ENCODE measurements at places on chromosomes 3 and 15.

DNA sequence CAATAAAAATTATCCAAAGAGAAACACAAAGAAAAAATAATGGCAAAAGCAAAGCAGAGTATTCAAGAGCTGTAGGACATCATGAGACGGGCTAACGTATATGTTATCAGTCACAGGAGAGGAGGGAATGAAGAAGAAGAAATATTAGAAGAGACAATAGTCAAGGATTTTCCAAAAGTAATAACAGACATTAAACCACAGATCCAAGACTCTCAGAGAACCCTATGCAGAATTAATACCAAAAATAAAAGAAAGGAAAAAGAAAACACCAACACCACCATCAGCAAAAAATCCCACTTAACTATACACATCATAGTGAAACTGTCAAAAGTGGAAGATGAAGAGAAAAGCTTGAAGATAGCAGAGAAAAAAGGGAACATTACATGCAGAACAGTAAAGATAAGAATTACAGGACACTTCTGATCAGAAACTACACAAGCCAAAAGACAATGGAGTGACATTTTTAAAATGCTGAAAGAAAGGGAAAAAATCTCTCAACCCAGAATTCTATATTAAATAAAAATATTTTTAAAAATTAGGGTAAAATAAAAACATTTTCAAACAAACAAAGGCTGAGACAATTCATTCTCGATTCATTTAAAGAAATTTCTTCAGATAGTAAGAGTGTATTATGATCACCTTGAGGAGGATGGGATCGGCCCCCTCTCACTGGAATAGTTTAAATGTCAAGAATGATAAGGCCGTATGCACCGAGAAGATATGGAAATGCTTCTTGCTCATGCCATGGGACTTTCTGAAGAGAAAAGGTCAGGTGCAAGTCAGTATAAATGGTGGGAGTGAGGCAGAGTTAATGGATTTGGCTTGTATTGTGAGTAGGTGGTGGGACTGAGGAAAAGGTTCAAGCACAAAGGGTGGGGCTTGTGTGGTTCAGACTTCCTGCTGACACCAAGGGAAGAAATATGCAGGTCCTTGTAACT, 28.5 kb downstream of the TM2D3 start:
- no peak for DNase-seq

GRCh38 chr15:80107204-80107603, 45.6 kb upstream of the FAH start:
- no peak for DNase-seq

DNA sequence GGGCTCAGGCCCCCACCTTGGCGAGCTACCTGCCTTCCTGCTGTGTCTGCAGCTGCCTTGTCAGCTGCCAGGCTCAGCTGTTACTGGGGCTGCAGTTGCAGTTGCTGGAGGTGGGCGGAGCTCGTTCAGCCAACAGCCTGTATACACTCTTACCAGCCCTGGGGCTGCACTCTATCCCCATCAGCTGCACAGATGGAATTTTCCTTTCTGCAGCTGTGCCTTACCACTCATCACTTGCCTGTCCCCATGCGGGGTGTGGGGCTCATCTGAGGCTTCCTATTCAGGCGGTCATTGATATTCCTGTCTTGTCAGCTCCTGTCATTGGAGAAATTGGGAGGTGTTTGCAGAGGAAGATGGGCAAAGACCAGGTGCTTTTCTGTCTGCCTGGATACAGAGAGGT, 9.1 kb upstream of the SYN2 start:
- DNase-seq, result no peak

GRCh38 chr15:97224191-97224641, 736.3 kb upstream of the ARRDC4 start:
- DNase-seq, result no peak

DNA sequence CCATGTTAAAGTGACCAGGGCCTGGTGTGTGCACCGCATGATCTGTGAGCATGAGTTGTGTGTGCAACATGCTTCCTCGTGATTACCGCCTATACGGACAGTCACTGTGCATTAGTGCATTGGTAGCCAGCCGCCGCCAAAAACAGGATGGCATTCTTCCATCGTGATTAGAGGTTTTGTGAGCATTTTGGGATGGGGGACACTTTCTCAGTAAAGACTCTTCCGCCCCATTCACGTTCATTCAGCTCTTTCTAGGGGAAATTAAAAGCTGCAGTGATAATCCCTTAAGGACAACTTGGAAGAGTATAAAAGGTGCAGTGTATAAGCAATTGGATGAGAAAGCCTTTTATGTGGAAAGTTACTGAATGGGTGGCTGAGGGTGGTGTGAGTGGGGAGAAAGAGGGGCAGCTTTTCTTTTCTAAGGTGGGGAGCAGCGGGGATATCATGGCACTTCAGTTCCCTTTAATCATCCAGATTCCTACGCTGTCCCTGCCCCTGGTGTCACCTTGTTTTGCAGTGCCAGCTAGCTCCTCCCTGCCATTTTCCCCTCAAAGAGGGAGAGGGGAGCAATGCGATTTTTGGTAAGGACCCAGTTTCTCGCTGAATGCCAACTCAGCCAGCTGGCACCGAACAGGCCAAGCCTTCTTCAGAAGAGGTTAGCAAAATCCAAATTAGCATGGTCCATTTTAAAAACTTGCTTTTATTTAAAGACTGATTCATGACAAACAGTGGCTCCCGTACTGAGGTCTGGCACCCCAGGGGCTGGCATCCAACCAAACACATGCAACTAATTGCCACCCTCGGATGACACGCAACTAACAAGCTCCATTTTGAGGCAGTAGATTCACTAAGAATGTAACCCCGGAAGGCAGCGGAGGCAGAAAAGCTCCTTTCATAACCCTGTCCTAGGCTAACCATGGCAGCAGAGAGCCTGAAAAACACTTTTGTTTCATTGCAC, 447.8 kb downstream of the FHIT start:
- no peak for DNase-seq

DNA sequence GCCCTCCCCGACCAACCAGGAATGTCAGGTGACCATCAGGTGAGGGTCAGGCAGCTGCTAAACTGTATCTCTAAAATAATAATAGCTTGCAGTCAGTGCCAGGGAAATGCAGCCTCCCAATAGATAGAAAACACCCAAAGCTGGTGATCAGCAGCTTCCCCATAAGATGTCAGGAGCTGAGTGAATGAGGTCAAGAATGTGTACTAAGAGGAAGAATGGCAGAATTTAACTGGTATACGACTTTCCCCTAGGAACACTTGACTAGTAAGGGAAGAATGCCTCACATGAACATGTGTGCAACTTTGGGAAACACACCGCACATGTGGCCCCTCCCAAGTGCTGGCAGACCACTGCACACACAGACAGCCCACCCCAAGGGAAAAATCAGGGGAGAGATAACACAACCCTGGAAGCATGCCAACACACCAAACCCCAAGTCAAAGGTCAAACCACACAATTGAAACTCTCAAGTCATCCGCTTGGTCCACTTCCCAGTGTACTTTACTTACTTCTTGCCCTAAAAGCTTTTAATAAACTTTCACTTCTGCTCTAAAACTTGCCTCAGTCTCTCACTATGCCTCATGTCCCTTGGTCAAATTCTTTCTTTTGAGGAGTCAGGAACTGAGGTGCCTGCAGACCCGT, 806.5 kb downstream of the OTOL1 start:
- no peak for DNase-seq

DNA sequence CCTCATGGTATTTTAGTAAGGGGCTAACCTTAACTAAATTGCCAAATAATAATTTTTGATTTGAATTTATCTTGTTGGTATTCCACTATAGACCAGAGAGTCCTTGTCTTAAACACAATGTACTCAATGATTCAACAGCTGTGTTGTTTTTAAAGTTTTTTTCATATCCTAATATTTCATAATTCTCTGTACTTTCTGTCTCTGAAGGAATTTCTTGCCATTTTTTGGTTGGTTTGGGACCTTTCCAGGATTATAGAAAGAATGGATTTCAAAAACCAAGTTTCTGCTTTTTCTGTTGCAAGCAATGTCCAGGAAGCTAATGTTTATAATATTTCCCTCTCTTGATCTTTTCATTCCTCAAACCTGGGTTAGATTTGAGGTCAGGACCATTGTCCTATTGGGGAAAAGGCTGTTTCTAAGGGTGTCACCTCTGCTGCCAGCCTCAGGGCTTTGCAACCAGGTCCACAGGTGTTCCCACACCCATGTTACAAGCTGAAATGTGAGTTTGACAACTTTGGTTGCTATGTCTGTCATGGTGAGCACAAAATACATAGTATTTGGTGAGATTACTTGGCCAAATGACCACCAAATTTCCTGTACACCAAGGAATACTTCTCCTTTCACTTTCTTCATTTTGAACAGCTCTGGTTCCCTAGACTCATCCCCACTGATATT, 363.7 kb upstream of the RGMA start:
- no peak for DNase-seq

- no peak for DNase-seq
Observed at GRCh38 chr15:79481793-79482192, 49.7 kb downstream of the MINAR1 start.

DNA sequence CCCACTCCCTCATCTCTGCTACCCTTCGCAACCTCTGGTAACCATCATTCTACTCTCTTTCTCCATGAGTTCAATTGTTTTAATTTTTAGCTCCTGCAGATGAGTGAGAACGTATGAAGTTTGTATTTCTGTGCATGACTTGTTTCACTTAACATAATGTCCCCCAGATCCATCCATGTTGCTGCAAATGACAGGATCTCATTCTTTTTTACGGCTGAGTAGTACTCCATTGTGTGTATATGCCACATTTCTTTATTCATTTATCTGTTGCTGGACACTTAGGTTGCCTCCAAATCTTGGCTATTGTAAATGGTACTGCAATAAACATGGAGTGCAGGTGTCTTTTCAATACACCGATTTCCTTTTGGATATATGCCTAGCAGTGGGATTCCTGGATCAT, 12.1 kb downstream of the GALK2 start:
- DNase-seq, result no peak

All from NCI-H1436 treated with DMSO at 0.1 percent for 48 hours (cell line).